ENCODE measurements at places on chromosomes 11 and 22.

DNA sequence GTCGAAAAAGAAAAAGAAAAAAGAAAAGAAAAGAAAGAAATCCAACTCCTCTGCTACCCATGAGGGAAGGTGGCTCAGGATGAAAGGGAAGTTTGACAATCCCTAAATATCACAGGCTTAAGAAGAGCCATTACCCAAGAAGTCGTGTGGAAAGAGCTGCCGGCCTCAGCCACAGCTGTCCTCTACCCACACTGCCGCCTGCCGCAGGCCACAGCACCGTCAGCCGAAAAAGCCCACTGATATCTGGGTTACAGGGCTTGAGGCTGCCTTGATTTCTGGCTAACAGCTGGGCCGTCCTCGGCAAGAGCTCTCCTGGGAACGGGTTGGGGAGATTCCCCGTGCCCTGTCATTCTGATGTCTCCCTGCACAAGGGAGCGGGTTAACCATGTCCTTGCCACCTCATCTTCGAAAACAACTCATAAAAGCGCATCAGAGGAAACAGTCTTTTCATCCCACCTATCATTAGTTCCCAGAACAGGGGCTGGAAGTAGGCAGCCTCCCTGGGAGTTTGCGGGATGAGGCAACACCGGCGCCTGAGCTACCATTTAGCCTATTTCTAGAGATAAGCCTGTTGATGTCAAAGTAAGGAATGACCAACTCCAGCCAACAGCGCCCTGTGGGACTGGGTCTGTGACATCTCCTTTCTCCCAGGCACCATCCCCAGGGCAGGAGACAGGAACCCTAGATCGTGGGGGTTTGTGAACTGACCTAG, 21.8 kb upstream of the SNX32 start:
- no peak for DNase-seq

DNA sequence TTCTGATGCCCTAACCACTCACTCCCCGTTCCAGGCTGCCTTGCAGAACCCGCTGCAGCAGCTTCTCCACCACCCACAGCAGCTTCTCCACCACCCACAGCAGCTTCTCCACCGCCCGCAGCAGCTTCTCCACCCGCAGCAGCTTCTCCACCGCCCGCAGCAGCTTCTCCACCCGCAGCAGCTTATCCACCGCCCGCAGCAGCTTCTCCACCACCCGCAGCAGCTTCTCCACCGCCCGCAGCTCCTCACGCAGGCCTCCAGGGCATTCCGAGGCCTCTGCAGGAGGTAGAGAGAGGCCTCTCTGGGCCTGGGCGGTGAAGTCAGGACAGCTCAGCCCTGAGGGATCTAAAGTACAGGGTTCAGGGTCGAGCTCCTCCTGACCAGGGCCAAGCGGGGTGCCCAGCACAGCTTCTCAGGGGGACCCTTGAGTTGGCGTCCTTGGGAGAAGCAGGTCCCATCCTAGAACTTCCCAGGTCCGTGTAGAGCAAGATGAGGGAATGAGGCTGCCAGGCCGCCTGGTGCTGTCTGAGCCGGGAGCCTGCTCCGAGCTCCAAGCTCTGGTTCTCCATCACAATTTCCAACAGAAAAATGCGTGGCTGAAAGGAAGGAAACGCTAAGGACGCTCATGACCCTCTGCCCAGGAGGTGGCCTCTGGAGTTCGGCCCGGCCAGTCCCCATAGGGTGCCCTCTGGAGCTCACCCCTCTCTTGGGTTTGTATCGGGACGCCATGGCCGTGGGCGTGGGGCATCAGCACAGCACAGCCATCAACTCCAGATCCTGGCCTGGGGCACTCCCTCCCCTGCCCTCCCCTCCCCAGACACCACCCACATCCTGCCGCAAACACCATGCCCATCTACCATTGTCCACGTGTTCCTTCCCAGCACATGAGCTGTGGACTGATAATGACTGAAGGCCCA, 528.6 kb downstream of the BRD1 start:
- no peak for DNase-seq

DNA sequence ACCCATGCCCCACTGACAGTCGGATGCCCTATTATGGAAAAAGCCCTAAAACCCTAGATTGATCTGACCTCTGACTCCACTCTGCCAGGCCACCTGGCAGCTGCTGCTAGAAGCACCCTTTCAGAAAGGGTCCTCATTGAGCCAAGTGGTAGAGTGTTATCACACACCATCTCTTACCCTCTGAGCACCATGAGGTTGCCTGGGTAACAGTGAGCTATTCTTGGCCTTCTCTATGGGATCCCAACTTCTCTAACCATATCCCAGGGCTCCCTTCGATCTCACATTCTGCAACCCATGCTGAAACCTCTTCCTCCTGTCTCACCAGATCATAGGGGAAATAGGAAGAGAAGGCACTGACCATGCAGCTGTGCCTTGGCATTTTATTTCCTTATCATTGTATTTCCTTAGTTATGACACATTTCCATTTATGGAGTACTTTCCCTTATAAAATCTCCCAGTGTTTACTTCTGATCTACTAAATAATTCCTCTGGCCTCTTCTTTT, 52.7 kb downstream of the MPPED2 start:
- peak; percentile 78 for DNase-seq

GRCh38 chr11:119028346-119029068, 2.2 kb downstream of the SLC37A4 start:
- no peak for DNase-seq

DNA sequence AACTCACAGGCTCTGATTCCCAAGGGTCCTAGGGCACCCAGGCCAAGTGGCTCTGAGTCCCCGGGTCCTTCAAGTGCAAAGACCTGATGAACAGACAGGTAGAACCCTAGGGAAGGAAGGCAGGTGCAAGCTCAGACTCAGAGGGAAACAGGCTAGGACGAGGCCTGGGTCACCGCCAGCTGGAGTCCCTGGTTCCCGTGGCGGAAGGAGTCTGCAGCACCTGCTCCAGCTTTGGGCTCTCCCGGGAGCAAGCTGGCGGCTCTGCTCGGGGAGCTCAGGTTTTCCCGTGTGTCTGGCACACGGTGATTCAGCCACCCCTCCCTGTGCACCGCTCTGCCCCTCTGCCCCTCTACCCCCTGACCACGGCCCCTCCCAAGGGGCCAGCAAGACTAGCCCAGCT, 59.8 kb downstream of the WNT7B start:
- peak; percentile 63 for DNase-seq

GRCh38 chr11:116698080-116698479, 74.7 kb downstream of the BUD13 start:
- no peak for DNase-seq

DNA sequence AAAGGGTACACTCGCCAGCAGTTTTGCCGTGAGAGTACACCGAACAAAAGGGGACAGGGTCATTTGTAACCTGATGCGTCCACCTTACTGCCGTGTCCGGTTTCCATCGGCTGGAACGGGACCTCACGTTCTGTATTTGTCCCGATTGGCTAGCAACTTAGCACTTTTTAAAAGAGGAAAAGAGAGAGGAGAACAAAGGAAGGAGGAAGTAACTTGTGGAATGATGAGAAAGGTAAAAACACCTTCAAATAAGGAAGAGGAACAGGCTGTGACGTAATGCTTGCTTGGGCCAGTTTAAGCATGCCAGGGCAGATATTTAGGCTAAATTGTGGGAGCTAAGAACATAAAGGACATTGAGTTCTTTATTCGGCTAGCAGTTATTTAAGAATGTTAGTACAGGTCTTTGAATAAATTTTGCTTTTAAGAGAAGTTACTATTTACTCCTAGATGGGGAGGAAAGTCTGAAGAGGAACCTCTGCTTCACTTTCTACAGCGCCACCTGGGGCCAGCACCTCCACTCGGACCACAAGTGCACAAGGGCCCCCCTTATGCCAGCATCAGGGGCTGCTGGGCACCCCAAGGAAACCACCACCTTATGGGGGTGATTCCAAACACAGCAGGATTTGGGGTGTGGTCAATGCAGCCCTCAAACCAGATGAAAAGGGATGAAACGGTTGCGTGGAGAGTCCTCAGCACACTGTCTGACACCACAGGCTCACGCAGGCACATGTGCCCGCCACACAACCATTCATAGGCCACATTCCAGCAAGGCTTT, 5.8 kb downstream of the ARSA start:
- peak; percentile 19 for DNase-seq

GRCh38 chr22:45094825-45095224, 68.9 kb upstream of the NUP50 start:
- no peak for DNase-seq

DNA sequence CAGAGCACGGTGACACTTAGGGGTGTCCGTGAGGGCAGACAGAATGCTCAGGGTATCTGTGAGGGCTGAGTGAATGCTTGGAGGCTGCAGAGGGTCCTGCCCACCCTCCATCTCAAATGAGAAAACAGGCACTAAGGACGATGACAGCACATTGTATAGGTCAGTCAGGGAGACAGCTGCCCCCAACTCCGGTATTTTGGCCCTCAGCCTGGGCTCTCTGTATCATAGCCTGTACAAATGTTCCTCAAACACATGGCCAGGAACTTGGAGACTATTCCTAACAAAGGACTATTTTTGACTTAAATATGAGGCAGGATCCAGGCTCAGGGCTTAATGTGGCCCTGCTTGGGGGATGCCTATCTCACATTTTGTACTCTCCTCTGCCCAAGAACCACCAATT, 145.4 kb downstream of the OPCML start:
- no peak for DNase-seq

DNA sequence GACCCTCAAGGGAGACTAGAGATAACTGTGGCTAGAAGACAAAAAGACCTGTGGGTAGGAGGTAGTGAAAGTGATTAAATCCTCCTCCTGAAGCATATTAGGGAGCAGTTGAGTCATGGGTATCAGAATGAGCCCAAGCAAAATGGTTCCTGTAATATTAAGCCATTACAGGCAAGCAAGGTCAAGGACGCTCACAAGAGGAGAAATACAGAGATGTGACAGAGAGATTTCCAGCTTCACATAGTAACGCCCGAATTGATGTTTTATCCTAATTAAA, 77.7 kb downstream of the FAM76B start:
- DNase-seq = no peak

GRCh38 chr11:105767931-105768330, 158.1 kb downstream of the GRIA4 start:
- no peak for DNase-seq

DNA sequence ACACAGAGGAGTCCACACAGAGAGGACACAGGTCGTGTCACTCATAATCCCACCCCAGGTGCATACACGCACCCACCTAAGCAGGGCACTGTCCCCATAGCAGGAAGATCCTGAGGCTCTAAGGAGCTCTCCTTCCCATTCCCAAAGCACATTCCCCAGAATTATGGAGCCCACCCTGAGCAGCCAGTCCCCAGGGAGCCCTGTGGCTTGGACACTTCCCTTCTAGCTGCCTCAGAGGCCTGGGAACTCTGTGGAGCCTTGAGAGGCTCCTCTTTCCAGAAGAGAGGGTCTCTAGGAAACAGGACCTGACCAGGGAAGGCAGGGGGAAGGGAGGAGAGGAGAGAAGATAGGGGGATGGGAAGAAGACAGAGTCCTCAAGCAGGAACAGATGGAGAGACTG, 29.8 kb downstream of the ARHGEF17 start:
- DNase-seq = no peak

DNA sequence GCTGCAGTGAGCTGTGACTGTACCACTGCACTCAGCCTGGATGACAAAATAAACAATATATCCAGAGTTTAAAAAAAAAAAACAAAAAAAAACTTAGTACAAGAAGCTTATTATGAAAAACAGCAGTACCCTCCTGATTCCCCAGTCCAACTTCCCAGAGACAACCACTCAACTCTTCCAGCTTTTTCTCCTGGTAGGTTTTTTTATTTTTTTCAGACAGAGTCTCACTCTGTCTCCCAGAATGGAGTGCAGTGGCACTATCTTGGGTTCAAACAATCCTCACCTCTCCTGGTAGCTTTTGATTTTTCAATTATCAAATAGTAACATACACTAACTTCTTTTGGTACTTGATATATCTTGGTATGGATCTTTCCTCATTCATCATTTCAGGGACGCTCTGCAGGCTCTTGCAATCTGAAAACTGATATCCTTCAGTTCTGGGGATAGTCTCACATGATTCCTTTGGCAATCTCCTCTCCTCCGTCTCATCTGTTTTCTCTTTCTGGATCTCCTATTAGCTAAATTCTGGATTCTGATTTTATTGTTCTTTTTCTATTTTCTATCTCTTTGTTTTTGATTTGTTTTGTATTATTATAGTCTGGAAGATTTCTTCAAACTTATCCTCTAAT, 44.9 kb downstream of the ALG9 start:
- DNase-seq = no peak

DNA sequence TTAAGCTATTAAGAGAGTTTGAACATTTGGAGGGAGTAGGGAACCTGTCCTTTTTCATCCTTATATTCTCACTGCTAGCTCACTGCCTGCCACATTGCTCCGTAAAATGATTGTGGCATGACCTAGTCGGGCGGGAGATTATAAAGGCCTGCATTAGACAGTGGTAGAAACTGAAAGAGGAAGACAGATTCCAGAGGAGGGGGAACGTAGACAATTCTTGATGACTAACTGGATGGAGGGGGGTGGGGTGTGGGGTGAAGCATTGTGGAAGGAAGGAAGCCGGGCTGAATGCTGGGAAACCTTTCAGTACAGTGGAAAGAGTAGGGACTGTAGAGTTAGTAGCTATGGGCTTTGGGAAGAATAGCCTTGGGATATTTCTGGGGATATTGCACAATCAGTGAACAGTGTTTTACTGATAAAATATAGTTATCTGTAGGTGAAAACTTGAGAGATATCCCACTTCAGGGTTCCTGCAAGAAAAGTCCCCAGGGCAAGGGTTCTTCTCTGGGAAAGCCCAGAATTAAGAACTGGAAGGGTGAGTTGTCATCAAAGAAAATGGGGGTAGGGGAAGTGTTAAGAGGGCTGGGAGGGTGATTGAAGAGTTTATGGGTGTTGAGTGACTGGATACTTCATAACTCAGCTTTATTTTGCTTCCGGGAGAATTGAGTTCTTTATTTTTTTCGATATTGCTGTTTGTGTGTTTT, 2.1 kb downstream of the MED15 start:
- no peak for DNase-seq

- no peak for DNase-seq
These were observed 4.9 kb upstream of the PPIL2 start for GRCh38 chr22:21660904-21661303.

DNA sequence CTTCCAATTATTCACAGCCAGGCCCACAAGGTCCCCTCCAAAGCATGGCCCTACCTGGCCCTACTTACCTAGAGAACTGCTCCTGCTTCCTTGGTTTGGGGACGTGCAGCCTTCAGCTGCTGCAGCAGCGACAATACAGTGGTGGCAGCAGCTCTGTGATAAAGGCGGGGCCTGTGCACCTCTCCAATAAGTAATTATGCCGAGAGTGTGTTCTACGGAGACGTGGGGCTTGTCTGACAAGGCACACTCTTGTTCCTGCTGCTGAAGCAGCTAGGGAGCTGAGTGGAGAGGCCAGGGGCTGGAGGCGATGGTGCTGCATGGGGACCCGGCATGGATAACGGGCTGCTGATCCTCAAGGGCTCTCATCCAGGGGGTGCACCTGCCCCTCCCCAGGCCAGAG, 98.0 kb upstream of the THY1 start:
- DNase-seq = peak; percentile 87

GRCh38 chr11:92696076-92696475, 273.4 kb upstream of the MTNR1B start:
- DNase-seq = no peak

DNA sequence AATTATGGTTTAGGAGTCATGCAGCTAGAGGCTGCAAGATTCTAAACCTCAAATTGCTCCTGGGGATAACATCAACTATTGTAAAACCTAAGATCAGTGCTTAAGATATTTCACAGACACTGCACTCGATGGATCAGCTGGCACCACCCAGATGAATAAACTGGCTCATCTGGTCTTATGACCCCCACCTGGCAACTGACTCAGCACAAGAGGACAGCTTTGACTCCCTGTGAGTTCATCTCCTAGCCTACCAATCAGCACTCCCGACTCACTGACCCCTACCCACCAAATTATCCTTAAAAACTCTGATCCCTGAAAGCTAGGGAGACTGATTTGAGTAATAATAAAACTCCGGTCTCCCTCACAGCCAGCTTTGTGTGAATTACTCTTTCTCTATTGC, 782 bp upstream of the TTC12 start:
- no peak for DNase-seq
